ENCODE measurements at places on chromosomes 6 and 20.

DNA sequence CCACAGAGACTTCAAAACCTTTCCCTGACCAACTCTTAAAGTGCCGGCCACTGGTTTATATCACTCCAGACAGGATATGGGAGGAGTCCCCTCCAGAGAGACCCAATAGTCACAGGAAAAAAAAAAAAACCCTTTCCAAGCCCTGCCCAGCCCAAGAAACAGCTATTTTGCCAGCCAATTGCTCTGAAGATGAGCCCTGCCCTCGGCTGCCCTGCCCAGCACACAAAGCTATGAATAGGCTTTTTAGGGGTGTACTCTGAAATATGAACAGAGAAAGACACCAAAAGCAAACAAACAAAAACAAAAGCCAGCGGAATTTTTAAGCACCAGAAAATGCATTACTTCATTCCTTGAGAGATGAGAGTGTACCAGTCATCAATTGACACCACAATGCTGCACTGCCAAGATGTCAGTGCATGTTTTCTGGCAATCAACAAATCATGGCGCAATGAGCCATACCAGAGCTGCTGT is 275.1 kb downstream of the C6orf118 start:
- no peak for DNase-seq

DNA sequence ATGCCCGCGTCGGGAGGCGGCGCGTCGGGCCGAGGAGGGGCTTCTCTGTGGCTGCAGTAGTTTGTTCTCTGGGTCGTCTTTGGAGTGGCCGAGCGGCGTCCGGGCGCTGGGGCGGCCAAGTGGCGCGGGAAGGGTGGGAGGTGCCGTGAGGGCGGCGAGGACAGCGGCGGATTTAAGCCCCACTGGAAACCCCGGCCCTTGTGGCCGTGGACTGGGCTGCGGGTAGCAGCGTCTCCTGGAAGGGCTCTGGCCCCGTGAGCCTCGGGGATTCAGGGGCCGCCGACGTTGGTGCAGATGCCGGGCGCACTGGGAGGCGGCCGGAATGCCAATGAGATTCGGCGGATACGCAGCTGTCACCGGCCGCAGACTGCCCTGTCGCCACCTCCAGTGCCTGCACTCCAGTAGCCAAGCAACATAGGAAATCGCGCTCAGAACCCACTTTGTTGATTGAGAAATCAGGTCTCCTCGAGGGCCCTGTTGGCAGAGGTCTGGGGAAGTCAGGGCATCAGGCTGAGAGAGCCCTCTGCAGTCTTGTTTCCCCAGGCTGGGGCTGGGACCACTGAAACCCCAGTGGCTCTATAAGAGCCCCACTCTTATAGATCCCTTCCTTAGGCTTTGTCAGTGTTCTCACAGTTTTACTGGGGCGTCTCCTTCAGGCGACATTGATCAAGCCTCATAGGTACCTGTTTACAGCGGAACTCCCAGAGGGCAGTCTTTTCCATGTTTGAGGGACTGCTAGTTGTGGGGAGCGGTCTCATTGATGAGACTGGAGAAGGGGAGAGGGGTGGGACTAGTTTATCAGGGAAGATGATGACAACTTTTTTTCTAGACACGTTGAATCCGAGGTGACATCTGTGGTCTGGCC is 642 bp downstream of the GZF1 start:
- no peak for DNase-seq

- no peak for DNase-seq
These were observed 687 bp downstream of the SLC35A1 start for GRCh38 chr6:87473419-87473903.

GRCh38 chr6:116218172-116218633 is 35.7 kb downstream of the TSPYL4 start:
- no peak for DNase-seq

DNA sequence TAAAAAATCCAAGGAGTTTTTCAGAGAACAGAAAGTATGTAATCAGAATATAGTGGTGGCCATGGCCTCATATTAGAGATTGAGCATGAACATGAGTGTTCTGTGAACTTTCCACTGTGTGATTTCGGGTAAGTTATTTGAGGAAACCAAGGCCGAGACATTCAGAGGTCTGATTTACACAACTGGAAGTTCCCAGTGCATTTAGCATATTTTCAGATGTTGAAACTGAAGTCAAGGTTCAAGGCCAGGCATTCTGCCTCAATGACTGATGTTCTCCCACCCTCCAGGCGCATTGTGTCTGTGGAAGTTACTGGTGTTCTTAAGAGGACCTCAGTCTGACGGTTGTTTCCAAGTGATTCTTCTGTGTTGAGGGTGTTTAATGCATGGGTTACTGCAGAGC is 26.2 kb downstream of the RNF144B start:
- no peak for DNase-seq

DNA sequence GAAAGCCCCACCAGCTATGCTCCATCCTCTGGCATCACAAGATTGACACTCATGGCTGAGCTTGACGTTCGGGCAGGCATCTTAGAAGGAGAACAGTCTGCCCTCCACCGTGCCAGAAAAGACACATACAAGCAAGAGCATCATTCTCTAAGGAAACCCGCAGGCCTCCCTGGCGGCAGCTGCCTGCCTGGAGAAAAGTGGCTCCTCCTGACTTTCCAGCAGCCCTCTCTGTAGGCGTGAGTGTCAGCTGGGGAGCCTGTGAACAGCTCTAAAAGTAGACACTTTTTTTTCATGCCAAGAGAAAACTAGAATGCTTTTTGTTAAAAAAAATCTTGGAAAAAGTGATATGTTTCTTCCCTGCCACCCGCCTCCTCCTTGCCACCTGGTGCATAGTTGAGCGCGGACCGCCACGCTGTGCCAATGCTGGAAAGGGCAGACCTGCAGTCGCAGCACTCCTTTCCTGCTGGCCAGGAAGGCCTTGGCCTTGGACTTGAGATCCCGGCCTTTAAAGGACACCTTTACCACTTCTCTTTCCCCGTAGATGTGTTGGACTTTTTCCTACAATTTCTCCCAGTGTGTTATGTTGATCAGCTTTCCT is 29.7 kb upstream of the INSM1 start:
- DNase-seq = peak; percentile 55

DNA sequence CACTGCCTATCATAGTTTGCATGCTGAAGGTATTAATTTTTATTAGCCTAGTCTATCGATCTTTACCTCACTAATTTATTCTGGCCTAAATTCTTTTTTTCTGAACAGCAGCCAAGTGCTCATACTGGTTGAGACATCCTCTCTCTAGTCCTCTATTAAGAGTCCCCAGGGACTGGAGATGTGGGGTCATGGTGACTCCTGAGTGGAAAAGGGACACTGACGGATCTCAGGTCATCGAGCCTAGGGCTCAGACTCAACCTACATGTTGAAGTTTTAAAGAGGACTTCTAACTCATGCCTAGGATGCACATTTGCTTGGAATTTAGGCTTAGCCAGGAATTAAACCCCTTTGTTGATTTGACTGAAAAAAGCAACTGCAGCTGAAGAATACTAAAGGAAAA is 378.1 kb downstream of the BTBD9 start:
- DNase-seq = no peak

GRCh38 chr6:109118337-109118736 is 23.0 kb downstream of the CEP57L1 start:
- DNase-seq = no peak

DNA sequence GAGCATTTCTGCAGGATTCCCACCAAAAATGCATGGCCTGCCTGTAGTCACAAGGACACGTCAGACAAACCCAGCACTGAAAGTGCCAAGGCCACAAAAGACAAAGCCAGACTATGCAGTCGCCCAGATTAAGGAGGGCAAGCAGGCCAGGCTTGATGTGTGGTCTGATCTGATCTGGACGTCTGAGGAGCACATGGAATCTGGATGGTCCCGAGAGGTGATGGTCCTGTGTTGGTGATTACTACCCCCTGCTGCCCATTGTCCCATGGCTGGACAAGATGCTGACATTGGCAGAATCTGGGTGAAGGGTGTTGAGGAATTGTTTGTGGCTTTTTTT is 17.1 kb downstream of the NPEPL1 start:
- DNase-seq = no peak

DNA sequence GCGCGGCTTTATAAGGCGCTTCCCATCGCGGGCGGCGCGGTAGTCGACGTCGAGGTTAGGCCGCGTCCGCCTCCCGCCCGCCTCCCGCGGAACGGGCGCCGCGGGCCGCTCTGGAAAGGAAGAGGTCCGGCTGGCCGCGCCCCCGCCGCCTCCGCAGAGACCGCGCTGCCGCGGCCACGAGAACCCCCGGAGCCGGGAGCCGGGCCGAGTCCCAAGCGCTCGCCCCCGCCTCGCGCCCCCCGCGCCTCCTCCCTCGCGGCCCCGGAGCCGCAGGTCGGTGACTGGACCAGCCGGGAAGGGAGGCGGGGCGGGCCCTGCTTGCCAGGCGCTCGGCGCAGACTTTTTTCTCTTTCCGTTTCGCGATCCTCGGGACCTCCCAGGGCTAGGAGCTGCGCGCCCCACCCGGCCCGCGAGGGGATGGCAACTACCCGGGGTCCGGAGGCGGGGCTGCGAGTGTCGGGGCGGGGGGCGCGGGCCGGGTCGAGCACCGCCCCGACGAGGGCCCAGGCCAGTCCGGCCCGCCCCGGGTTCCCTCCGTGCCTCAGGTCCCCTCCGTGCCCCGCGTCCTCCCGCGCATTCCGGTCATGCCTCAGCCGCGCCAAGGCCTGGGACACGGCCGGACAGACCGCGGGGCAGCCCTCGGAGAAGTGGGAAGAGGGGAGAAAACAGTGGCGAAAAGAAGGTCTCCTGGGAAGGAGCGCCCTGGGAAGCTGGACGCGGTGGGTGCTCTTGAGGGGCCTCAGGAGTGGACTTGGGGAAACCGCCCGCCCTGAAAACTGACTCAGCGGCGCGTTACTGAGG is 417 bp upstream of the PXDC1 start:
- DNase-seq = peak; percentile 56

- DNase-seq = no peak
These were observed 8.7 kb downstream of the LAMA4 start for GRCh38 chr6:112245511-112246203.

DNA sequence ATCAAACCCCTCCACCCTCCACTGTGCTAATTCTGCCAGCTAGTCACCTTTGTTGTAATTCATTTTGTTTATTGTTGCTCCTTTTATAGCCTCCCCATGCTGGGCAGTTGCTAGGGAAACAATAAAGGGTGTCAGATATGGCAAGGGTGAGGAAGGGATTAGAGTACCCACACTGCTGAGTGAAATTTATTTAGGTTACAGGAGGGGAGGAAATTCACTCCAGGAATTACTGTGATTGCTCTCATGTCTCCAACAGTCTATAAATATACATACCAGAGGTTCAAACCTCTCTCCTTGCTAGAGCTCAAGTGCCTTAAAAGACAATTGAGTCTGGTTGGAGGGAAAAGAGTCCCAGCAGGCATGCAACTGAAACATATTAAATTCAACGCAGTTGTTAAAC is 90.6 kb upstream of the ADGRF1 start:
- no peak for DNase-seq

GRCh38 chr20:23143986-23144690 is 58.0 kb upstream of the CD93 start:
- DNase-seq = no peak

GRCh38 chr20:17449031-17449430 is 82.1 kb downstream of the BFSP1 start:
- DNase-seq = no peak

DNA sequence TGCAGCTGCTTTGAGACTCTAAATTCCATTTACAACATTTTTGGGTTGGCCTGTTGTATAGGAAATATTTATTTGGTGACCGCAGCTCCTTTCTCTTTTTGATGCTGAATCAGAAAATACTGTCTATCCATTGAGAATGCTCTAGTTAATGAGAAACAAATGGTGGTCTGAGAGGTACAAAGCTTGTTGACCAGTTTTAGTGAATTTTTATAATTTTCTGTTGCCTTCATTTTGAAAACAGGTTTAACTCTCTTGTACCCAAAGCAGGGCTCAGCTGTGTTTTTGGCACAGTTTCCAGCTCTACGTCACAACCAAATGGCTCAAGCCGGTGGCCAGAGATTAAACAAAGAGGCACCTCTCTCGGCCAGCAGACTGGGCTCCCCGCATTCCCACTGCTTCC is 113.2 kb downstream of the FNDC1 start:
- no peak for DNase-seq

- DNase-seq = no peak
These were observed 18.3 kb downstream of the BPIFB1 start for GRCh38 chr20:33301192-33301930.

DNA sequence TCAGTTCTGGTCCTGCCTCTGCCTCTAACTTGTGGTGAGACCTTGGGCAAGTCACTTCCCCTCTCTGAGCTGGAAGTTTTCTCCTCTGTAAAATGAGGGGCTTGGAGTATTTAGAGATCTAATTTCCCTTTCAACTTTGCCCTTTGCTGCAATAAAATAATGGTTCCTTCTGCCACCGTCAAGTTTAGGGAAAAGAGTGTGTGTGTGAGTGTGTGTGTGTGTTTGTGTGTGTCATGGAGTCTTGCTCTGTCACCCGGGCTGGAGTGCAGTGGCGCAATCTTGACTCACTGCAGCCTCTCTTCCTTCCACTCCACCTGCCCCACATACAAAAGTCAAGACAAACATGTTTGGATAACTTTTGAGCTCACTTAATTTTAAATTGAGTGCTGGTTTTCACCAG is 39.2 kb upstream of the PIM1 start:
- peak; percentile 12 for DNase-seq

DNA sequence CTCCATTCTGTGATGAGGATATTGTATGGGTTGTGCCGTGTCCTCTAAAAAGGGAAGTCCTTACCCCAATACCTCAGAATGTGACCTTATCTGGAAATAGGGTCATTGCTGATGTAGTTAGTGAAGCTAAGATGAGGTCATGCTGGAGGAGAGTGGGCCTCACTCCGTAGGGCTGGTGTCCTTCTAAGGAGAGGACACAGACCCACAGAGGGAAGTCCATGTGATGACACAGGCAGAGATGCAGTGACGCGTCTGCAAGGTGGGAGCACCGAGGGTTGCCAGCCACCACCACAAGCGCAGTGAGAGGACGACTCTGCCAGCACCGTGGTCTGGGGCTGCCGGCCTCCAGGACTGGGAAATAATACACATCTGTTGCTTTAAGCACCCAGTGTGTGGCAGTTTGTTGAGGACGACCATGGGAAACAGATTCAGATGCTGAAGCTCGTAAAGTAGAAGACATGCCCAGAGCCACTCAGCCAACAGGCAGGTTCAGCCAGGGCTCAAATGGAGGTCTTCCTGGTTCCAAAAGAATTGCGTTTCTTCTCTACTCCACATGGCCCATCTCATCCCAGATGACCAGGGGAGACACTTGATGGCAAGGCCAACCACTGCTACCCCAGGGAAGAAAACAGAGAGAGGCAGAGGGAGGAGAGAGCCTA is 59.2 kb upstream of the DUSP22 start:
- DNase-seq = no peak

DNA sequence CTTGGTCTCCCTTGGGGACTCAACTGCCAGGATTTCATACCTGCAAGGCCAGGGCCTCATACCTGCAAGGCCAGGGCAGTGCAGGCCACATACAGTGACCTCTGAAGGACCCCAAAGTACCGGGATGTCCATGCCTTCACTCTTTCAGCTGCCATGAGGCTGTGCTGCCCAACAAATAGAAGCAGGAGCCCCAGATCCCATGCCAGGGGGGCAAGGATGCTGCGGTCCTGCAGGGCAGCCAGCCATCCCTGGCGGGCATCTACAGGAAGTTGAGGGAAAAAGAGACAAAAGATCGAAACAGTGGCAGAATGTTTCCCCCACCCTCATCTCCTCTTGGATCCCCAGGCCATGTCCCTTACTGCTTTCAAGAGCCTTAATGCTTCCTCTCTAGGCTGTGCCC is 799 bp downstream of the NRM start:
- no peak for DNase-seq

GRCh38 chr6:122610690-122611455 is 668 bp downstream of the PKIB start:
- peak; percentile 10 for DNase-seq

Measured in posterior cingulate gyrus (tissue), 11 donors.